ENCODE measurements at places on chromosomes 13 and 19. TPM values are rescaled to one million over a fixed set of nuclear protein-coding genes. Genes with fewer than 3 reads are reported as not detected.

Gene URI1
- total RNA-seq = 56.8 TPM

Gene PSG6
- not detected for total RNA-seq

Gene FBXW9
- 5.5 TPM for total RNA-seq

Gene YJEFN3
- 0.26 TPM for total RNA-seq

Measured in smooth muscle cell of the pulmonary artery (primary cell).